ENCODE measurements at places on chromosomes 2 and 18.
A peak's percentile ranks its signal among the peaks of the same experiment; 100 is the strongest.

DNA sequence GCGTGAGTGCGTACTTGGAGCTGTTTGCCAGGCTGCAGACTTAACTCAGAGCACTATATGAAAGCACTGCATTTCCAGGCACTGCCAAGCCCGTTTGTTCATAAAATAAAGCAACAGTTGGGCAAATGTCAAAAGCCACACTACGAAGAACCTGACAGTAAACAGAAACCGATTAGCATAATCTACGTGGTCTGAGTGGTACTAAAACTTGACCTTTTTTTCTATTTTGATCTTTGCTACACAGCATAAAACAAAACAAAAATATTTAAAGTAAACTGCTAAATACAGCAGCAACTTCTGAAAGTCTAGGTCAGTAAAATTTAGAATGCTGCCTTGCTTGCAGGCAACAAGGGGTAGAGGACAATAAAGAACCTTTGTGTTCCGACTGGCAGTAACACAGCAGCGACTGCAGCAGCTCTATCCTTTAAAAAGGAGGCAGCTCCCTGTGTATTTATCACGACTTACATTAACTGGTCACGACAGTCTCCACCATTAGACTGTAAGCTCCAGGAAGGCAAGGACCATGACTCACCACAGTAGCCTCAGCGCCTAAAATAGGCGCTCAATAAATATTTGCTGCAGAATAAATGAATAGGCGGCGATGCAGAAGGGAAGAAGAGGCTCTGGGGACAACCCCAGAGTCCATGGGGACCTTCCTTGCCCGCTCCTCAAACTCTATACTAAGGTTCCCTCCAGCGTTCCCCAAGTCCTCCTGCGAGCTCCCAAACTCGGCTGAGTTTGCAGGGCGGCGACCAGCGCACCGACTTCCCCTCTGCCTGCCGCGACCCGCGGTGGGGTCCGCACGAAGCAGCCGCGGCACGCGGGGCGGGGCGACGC, 902 bp downstream of the SS18 start:
- no peak for DNase-seq

- DNase-seq = no peak
Measured at GRCh38 chr2:96129528-96130120, 8.7 kb downstream of the ASTL start.

GRCh38 chr2:102622646-102623045, 3.3 kb downstream of the SLC9A2 start:
- DNase-seq = no peak

GRCh38 chr2:181124497-181124896, 144.1 kb downstream of the UBE2E3 start:
- no peak for DNase-seq

DNA sequence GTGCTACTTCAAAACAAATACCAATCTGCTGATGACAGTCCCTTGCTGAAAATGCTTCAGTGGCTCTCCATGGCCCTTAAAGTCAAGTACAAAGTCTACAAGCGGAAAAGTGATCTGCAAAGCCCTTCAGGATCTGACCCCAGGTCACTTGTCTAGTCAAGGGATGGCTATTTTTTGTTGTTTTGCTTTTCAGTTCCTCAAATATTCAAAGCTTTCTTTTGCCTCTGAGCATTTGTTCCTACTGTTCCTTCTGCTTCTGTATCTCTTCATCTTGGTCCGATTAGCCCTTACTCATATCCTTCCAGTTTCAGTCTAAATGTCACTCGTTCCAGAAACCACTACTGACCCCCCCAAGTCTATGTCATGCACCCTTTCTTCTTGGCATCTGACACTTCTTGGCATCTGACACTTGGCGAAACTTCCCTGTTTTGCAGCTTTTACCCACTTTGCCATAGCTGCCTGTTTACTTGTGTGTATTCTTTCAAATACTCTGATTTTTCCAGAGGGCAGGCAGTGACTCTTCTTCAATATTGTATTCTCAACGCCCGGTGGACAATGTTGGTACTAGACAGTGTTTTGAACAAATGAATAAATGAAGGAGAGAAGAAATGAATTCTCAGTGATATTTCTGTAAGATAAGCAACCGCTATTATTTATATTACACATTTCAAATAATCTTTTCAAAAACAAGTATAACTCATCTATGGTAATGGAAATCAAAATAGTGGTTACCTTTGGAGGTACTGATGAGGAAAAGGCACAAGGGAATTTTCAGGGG, 175.9 kb upstream of the FN1 start:
- no peak for DNase-seq

- peak; percentile 84 for DNase-seq
Measured at GRCh38 chr2:170973492-170974303, 44.6 kb downstream of the GORASP2 start.

DNA sequence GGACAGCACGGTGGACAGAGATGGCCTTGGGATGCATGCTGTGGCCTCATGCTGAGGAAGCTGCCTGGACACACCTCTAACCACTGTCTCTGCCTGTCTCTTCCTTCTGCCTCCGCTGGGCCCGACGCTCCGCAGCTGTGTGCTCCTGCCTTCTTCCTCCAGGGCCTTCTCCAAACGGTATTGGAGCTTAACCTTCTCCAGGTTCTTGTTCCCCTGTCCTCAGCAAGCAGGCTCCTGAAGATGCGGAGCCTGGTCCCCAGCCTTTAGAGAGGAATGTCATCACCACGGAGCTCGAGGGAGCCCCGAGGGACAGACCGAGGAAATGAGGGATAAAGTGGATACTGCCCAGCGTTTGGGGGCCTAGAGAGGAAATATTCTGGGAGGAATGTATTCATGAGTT, 155.1 kb downstream of the DYSF start:
- DNase-seq = no peak

DNA sequence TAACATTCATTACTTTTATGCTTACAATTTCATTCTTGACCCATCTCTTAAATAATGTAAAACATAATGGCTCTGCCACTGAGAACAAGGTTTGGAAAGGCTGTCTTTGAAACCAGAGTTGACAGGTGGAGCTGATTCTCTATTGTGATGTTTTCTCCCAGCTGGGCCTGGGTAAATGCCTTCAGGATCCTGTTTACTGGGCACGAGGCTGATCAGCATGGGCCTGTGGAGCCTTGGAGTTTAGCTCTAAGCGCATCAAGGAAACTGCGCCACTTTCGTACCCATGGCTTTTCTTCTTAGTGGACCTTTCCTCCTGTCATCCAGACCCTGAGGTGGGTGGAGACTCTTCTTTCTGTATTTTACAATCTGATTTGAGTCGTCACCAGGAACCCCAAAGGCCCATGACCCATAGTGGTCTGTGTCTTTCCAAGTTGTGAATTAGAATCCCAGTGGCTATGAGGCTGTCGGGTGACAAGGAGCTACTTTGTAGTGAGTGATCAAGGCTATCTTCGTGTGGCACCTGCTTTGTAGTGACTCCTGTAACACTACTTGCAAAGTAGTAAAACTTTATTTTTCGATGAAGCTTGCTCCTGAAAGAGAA, 123.1 kb downstream of the LPIN1 start:
- no peak for DNase-seq

- DNase-seq = no peak
Measured at GRCh38 chr2:221283896-221284545, 288.1 kb downstream of the EPHA4 start.

GRCh38 chr2:147051248-147051647, 793.6 kb upstream of the ACVR2A start:
- DNase-seq = no peak

DNA sequence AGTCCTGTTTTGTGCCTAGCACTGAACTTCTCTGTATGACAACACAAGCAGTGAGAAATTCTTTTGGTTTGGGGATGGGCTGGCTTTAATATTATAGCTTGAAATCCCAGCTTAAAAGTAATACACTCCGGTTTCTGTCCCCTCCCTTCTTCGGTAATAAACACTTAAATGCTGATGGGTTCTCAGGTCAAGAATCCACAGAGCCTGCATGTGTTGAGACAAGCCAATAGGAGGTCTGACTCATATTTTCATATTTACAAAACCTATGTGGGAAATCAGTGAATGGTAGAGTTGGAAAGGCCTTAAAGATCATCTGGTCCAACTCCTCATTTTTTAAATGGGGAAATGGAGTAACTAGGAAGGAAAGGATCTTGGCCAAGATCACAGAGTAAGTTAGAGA, 47.5 kb downstream of the VSNL1 start:
- no peak for DNase-seq

DNA sequence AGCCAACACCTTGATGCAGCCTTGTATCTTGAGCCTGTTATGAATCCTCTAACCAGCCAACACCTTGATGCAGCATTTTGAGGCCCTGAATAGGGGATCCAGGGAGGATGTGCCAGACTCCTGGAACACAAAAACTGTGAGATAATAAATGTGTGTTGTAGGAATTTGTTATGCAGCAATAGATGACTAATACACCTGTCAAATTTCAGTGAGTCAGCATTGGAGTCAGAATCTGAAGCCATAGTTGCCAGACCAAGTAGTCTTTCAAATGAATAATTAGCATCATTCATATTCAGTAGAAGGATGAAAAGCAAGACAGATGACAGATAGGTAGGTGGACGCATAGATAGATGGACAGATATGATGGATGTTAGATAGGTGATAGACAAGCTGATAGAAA, 942.5 kb upstream of the SLC39A10 start:
- DNase-seq = no peak

GRCh38 chr2:57902578-57902977, 144.0 kb upstream of the VRK2 start:
- DNase-seq = no peak

GRCh38 chr2:182018218-182018617, 32.6 kb downstream of the PPP1R1C start:
- no peak for DNase-seq

DNA sequence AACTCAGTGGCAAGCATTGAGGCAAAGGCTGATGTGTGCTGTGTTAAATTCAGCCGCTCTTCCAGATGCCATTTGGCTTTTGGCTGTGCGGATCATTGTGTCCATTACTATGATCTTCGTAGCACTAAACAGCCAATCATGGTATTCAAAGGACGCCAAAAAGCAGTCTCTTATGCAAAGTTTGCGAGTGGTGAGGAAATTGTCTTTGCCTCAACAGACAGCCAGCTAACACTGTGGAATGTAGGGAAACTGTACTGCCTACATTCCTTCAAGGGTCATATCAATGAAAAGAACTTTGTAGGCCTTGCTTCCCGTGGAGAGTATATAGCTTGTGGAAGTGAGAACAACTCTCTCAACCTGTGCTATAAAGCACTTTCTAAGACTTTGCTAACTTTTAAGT, 195.5 kb upstream of the RAB12 start:
- DNase-seq = no peak

- no peak for DNase-seq
Measured at GRCh38 chr18:39966275-39966674, 1988.8 kb upstream of the PIK3C3 start.

DNA sequence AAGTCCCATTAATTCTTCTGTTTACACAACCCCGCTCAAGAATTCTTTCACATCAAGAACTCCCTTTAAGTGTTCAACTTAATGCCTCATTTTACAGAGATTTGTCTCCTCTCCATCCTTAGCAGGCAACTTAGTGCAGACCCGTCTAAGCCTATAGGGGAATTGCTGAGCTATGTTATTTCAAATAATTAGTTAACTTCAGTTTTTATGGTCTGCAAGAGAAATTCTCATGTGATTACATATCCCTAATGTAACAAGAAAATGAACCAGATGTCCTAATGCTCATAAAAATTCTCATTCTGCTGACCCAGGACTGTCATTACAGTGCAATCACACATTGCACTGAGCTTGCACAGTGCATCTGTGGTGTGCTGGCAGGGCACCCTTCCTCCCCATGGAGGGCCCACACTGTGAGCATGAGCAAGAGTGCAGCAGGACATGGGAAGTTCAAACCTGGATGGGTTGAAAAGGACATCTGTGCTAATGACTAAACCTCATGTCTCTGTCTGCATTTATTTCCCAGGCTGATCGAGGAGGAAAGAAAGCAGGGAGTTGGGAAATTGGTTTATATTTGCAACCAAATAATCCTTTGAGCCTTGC, 97.1 kb downstream of the COL5A2 start:
- no peak for DNase-seq

DNA sequence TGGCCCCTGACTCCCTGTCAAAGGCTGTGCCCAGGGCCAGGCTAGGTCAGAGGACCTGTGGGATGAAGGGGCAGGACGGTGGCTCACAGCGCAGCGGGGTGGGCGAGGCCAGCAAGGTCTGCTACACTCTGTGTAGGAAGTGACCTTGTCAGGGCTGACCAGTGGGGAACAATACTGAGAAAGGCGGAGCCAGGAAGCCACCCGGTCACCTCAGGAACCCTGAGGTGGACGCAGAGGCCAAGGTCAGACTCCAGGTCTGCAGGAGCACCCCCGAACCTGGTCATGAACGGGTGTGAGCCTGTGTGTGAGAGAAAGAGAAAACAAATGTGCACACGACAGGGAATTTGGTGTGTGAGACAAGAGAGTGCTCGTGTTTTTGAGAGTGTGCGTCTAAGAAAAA, 72.3 kb downstream of the SMAD7 start:
- no peak for DNase-seq

- no peak for DNase-seq
Measured at GRCh38 chr2:69190743-69191404, 177.9 kb downstream of the ANTXR1 start.

- DNase-seq = no peak
Measured at GRCh38 chr2:38554973-38555595, 47.6 kb downstream of the HNRNPLL start.

DNA sequence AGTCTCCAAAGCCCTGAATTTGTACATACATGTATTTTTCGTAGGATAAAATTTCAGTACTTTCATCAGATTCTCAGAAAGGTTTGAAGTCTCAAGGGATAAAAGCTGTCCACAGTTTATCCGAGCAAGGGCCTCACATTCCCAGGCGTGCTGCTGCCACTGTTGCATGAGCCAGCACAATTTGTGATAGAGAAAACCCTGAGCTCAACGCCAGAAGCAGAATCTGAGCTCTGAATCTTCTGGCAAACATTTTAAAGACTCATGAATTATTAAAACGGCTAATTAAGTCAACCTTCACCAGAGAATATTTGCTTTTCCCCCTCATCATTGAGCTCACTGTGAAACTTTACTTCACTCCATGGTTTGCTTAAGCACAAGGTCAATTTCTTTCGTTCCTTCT, 38.5 kb upstream of the STPG4 start:
- no peak for DNase-seq

DNA sequence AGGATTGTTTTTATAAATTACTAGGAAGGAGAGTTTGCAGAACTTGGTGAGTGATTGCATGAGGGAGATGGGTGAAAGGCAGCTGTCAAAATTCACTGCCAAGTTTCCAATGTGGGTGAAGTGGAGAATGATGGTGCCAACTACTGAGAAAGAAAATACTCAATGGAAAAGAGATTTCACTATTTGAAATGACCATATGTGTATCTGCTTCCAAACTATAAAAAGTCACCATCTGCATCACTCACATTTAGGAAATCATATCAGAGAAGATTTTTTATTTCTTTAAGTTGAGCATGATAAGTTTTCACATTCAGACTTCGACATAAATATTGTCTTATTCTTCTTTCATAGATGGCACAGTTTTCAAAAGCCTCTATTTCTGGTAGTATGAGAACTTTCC, 570.0 kb upstream of the DSEL start:
- no peak for DNase-seq

DNA sequence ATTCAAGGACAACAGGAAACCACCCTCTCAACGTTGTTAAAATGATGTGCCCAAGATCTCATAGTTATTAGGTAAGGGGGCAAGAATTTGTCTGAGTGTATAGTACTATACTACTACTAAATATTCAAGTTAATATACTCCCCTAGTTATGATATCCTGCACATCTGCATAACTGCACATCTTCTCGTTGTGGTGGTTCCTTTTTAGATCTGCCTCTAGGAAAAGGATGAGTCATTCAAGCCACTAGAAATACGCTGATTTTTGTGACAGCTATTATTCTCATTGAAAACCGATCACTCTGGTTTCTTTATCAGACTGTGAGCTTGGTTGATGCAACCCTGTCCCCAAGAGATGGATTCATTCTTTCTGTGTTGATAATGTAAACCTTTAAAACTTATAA, 1067.0 kb upstream of the FANCL start:
- no peak for DNase-seq
